ENCODE measurements at places on chromosomes 2 and 18.

DNA sequence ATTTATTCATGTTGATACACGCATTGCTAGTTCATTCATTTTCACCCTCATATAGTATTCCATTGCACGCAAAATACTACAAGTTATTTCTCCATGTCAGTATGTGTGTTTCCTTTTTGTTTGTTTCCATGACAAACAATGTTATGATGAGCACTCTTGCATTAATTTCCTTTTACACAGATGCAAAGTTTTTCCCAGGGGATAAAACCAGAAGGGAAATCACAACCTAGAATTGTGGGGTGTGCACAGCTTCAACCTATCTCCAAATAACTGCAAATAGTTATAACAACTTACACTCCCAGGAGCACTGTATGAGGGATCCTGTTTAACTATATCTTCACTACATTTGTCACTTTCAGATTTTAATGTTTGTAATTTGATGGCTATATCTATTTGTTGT, 87.1 kb downstream of the ANKRD44 start:
- no peak for DNase-seq

DNA sequence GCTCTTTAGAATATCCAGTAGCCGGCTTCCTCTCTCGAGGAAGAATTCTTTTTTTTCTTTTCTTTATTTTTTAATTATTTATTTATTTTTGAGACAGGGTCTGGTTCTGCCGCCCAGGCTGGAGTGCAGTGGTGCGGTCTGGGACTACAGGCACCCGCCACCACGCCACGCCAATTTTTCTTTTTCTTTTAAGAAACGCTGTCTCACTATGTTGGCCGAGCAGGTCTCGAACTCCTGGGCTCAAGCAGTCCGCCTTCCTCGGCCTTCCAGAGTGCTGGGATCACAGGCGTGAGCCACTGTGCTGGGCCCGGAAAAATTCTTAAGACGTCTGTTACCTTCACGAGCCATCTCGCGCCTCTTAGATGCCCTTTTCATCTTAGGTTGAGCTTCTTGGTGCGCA, 931 bp upstream of the TMEM131 start:
- DNase-seq = no peak

GRCh38 chr2:29527947-29528346, 393.4 kb downstream of the ALK start:
- DNase-seq = no peak

- no peak for DNase-seq
Observed at GRCh38 chr2:132033365-132033764, 128.4 kb downstream of the ANKRD30BL start.

DNA sequence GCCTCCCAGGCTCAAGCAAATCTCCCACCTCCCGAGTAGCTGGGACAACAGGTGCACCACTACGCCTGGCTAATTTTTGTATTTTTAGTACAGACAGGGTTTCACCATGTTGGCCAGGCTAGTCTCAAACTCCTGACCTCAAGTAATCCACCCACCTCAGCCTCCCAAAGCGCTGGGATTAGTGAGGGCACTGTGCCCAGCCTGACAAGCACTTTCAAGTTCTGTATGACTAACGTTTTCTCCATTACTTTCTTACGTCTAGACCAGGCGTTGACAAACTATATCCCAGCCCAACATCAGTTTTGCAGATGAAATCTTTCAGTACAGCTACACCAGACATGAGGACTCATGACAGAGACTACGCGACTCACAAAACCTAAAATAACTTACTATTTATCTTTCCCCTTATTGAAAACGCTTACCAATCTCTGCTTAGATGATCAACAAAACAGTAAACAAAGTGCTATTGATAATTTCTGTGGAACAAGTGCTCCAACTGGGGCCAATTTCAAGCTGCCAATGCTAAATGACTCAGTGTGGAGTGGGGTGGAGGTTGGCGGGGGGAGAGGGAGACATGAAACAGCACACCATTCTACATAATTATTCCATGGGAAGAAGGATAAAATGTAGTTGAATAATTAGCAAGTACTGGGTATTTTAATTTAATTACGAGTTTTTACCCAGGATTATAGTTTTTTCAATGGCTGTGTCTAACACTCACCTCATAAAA, 59.1 kb downstream of the SAP130 start:
- DNase-seq = no peak

DNA sequence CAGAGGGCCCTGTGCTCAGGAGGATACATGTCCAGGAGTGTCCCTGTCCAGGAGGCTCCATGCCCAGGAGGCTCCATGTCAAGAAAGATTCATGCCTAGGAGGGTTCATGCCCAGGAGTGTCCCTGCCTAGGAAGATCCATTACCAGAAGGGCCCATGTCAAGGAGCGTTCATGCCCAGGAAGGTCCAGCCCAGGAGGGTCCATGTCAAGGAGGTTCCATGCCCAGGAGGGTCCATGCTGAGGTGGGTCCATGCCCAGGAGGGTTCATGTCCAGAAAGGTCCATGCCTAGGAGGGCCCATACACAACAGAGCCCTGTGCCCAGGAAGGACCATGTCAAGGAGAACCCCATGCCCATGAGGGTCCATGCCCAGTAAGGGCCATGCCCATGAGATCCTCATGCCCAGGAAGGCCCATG, 7.0 kb downstream of the GPR35 start:
- DNase-seq = no peak
